Stimulated activated CD4-positive, alpha-beta T cell treated with anti-CD3 and anti-CD28 coated beads, Interleukin-1b, Interleukin-23, amount 100 ng/mL, for 24 hours (primary cell): ENCODE measurements at places on chromosomes 16 and 17.

DNA sequence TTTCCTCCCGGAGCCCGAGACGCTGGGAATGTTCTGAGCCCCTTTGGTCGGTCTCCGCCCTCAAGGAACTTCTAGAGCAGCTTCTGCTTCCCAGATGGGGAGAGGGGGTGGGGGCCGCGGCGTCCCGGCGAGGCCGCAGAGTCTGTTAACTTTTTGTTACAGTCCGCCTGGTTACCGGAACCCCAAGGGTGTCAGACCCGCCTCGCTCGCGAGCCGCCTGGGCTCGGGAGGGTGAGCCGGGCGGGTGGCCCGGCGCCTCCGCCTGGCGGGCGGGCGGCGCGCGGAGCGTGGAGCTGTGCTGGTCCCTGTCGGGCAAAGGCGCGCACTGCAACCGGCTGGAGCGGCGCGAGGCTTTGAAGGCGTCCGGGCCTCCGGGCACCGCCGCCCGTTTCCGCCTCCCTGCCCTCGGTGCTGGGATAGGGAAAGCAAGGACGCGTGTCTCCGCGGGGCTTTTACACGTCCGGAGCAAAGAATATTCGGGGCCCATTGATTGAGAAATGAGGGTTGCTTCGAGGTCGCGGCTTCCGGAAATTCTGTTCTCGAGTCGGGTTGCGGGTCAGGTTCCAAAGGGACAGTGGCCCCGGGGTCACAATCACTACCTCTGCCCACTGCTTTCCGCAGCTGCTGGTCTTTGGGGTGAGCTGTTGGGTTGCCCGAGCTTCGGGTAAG is 1.7 kb downstream of the HS3ST3B1 start:
- peak; percentile 57 for DNase-seq

DNA sequence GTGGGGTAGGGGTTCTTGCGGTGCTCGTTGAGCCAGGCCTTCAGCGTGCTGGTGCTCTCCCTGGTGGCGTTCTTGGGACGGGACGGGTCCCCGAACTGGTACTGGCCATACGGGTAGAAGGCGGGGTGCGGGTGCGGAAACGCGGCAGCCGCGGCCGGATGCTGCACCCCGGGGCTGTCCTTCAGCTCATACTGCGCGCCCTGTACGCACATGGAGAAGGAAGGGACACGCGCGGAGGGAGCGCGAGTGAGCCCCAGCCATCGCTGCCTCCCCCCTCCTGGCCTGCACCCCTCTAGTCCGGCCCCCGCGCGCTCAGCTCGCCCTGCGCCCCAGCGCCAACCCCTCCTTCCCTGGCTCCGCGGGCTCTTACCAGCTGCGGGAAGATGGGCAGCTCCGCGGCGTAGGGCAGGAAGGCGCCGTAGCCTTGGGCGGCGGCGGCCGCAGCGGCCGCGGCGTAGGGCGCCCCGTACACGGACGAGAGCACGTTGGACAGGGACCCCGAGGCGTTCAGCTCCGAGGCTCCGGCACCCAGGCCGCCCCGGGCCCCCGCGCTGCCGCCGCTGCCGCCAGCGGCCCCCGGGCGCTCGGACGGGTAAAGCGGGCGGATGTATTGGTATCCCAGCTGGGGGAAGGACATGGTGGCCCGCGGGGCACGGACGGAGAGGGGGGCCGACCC is 1.0 kb downstream of the IRX3 start:
- DNase-seq = no peak

DNA sequence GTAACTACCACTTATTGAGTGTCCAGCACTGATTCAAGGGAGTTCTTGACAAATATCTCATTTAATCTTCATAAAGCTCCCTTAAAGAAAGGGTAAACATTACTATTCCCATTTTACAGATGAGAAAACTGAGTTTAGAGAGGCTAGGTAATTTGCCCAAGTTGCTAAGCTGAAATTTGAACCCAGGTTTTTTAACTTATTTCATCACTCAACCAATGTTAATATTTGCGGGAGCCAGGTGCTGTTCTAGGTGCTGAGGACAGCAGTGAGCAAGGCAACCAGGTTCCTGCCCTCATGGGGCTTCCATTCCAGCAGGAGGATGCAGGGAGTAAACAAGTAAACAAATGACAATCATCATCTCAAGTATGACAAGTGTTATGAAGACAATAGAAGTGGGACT is 104.0 kb upstream of the LHX1 start:
- no peak for DNase-seq

GRCh38 chr17:15351925-15352324 is 10.5 kb upstream of the TEKT3 start:
- DNase-seq = no peak
